Mesenchymal stem cell (in vitro differentiated cells and primary cell): ENCODE measurements at places on chromosomes 13 and 19.
A peak's percentile ranks its signal among the peaks of the same experiment; 100 is the strongest.

DNA sequence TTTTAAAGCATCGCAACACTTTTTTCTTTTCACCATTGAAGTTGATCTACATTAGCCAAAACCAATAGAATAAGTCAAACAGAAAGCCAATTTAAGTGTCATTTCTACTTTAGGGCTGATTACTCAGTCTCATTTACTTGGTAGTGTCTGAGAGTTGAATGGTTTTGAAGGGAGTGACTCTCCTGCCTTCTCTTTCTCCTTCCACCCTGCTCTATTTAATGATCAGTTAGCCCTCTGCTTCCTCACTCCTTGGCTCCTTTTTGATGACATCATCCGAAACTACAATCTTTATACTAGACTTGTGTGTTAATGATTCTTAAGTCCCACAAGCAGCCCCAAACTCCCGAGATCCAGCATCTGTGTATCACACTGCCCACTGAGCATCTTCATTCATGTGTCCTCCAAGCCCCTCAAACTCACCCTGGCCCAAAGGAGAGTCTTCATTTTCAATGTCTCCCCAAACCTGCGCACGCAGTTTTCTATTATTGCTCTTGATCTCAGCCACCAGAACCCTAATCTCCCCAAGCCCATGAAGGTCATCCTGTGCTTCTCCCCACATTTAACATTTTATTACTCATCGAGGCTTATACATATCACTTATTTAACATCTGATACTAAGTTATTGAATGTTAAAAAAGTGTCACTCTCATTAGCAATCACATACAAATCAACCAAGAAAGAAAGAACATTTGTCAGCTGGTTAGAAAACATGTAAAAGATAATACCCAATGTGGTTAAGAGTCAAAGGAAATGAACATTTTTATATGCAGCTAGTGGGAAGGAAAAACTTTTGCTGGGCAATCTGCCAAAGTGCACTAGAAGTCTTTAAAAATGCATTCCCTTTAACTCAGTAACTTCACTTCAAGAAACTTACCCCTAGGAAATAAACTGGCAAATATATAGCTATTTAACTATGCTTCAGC, 32.2 kb upstream of the ARGLU1 start:
- H3K36me3 ChIP-seq, result no peaks in the 10 kb centered on the region
- no peak overlapping the region for H3K4me3 ChIP-seq
- peak; percentile 65 for DNase-seq
- H3K27ac ChIP-seq, result peak overlapping the region; percentile 59
- H3K4me1 ChIP-seq, result peaks cover 9% of the 10 kb centered on the region
- no peaks in the 10 kb centered on the region for H3K27me3 ChIP-seq

GRCh38 chr13:75385708-75386083, 96.3 kb downstream of the TBC1D4 start:
- no peaks in the 10 kb centered on the region for H3K36me3 ChIP-seq
- H3K27ac ChIP-seq, result no peak overlapping the region
- H3K4me3 ChIP-seq, result no peak overlapping the region

GRCh38 chr19:10687518-10688288, 13.5 kb upstream of the QTRT1 start:
- H3K36me3 ChIP-seq, result peaks cover 87% of the 10 kb centered on the region
- H3K4me1 ChIP-seq, result peaks cover 12% of the 10 kb centered on the region
- no peak for DNase-seq
- H3K27me3 ChIP-seq, result no peaks in the 10 kb centered on the region

DNA sequence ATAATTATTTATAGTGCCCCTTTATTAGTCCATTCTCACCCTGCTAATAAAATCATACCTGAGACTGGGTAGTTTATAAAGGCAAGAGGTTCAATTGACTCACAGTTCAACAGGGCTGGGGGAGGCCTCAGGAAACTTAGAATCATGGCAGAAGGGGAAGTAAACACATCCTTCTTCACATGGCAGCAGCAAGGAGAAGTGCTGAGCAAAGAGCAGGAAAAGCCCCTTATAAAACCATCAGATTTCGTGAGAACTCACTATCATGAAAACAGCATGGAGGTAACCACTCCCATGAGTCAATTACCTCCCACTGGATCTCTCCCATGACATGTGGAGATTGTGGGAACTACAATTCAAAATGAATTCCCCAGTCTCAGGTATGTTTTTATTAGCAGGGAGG, 89.9 kb upstream of the STARD13 start:
- no peaks in the 10 kb centered on the region for H3K27me3 ChIP-seq
- H3K4me3 ChIP-seq, result no peak overlapping the region
- no peak for DNase-seq

DNA sequence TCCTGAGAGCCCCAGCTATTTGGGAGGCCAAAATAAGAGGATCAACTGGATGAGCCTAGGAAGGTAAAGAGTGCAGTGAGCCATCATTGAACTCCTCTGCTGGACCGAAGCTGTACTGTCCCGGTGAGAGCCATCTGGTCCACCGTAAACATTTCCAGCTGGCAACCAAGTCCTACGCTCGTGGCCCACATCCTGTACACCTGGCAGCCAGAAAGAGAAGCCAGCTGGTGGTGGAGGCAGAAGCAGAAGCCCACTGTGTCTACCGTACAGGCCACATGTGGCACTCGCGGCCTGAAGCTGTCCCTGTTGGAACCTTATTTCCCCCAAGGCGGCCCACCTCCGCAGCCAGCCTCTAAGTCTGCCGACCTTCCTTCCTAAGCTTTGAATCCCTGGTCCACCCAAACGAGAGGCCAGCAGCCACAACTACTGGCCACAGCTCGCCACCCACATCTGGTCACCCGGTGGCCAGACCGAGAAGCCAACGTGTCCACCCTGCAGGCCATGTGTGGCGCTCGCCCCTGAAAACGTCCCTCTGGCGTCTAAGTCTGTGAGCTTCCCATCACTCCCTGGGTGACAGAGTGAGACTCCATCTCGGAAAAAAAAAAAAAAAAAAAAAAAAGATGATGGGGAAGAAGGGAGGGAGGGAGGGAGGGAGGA, 14.2 kb upstream of the ZNF91 start:
- no peaks in the 10 kb centered on the region for H3K27me3 ChIP-seq
- no peak overlapping the region for H3K4me3 ChIP-seq
- no peaks in the 10 kb centered on the region for H3K36me3 ChIP-seq

- DNase-seq, result no peak
- no peak overlapping the region for H3K27ac ChIP-seq
- no peak overlapping the region for H3K4me3 ChIP-seq
- H3K36me3 ChIP-seq, result peaks cover 31% of the 10 kb centered on the region
- peaks cover 4% of the 10 kb centered on the region for H3K4me1 ChIP-seq
Measured at GRCh38 chr19:43725468-43725867, 9.6 kb downstream of the IRGC start.

GRCh38 chr19:52739576-52739975, 4.7 kb upstream of the ZNF611 start:
- DNase-seq, result no peak
- no peak overlapping the region for H3K27ac ChIP-seq
- no peak overlapping the region for H3K4me3 ChIP-seq
- no peaks in the 10 kb centered on the region for H3K36me3 ChIP-seq
- H3K4me1 ChIP-seq, result peaks cover 6% of the 10 kb centered on the region

GRCh38 chr19:10681658-10682057, 19.6 kb upstream of the QTRT1 start:
- peaks cover 91% of the 10 kb centered on the region for H3K36me3 ChIP-seq
- DNase-seq, result no peak
- H3K4me3 ChIP-seq, result no peak overlapping the region
- H3K27ac ChIP-seq, result no peak overlapping the region
- H3K4me1 ChIP-seq, result peaks cover 4% of the 10 kb centered on the region

DNA sequence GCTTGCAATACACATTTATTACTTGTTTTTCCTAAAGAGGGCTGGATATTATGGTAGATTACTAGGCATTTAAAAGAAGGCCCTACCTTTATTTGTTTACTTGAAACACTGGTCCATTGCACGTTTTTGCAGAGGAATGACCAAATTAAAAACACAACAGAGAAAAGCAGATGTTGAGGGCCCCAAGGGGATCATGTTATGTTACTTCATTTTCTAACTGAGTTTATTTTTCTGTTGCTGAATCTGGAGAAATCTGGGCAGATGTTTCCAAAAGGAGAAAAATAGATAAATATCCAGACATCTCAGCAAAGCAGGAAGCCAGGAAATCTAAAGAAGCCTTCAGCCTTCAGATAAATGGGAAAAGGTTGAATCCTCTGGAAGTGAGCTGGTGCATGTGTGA, 353.0 kb downstream of the NDFIP2 start:
- DNase-seq, result no peak
- H3K36me3 ChIP-seq, result no peaks in the 10 kb centered on the region
- no peak overlapping the region for H3K27ac ChIP-seq
- H3K4me1 ChIP-seq, result no peaks in the 10 kb centered on the region
- no peak overlapping the region for H3K4me3 ChIP-seq
- no peaks in the 10 kb centered on the region for H3K27me3 ChIP-seq

DNA sequence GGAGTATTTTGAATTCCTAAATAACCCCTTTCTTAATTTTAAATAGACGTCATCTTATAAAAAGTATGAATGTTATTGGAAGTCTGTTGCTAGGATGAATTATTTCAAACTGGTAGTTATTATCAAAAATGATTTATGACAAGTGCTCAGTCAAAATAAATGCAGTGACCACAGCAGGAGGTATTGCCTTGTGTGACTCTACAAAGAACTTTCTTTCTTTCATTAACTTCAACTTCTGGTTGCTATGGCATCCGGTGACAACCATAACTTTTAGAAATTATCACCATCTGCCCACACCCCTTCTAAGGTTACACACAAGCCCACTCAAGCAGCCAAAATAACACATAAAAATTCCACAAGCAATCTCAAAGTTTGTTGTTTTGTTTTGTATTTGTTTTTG, 189.9 kb downstream of the DACH1 start:
- no peaks in the 10 kb centered on the region for H3K36me3 ChIP-seq
- no peak for DNase-seq
- H3K4me3 ChIP-seq, result no peak overlapping the region
- no peaks in the 10 kb centered on the region for H3K27me3 ChIP-seq
- H3K27ac ChIP-seq, result no peak overlapping the region

DNA sequence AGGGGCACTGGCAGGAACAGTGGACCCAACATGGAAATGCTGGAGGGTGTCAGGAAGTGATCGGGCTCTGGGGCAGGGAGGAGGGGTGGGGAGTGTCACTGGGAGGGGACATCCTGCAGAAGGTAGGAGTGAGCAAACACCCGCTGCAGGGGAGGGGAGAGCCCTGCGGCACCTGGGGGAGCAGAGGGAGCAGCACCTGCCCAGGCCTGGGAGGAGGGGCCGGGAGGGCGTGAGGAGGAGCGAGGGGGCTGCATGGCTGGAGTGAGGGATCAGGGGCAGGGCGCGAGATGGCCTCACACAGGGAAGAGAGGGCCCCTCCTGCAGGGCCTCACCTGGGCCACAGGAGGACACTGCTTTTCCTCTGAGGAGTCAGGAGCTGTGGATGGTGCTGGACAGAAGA, 4.1 kb downstream of the KLK2 start:
- no peak overlapping the region for H3K4me3 ChIP-seq
- H3K27ac ChIP-seq, result no peak overlapping the region
- no peaks in the 10 kb centered on the region for H3K36me3 ChIP-seq
- no peak for DNase-seq
- no peaks in the 10 kb centered on the region for H3K4me1 ChIP-seq
- no peaks in the 10 kb centered on the region for H3K27me3 ChIP-seq

DNA sequence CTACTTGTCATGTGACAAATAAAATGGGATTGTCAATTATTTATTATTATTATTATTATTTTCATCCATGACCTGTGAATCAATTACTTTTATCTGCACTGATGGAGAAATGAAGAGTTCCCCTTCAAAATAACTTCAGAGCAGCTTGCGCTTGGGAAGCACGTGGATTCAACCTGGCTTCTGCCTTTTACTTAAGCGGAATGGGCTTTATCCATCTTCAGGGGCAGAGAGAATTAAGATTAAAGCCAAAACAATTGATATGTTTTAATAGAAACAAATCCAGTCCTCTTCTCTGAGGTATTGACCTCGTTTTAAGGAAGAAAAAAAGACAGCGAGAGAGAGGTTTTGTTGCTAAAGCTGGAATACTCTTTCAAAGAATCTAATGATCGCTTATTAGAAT, 876 bp downstream of the SACS start:
- H3K4me1 ChIP-seq, result peaks cover under 1% of the 10 kb centered on the region
- DNase-seq, result no peak
- no peaks in the 10 kb centered on the region for H3K27me3 ChIP-seq
- no peaks in the 10 kb centered on the region for H3K36me3 ChIP-seq
- no peak overlapping the region for H3K4me3 ChIP-seq
- H3K27ac ChIP-seq, result no peak overlapping the region

DNA sequence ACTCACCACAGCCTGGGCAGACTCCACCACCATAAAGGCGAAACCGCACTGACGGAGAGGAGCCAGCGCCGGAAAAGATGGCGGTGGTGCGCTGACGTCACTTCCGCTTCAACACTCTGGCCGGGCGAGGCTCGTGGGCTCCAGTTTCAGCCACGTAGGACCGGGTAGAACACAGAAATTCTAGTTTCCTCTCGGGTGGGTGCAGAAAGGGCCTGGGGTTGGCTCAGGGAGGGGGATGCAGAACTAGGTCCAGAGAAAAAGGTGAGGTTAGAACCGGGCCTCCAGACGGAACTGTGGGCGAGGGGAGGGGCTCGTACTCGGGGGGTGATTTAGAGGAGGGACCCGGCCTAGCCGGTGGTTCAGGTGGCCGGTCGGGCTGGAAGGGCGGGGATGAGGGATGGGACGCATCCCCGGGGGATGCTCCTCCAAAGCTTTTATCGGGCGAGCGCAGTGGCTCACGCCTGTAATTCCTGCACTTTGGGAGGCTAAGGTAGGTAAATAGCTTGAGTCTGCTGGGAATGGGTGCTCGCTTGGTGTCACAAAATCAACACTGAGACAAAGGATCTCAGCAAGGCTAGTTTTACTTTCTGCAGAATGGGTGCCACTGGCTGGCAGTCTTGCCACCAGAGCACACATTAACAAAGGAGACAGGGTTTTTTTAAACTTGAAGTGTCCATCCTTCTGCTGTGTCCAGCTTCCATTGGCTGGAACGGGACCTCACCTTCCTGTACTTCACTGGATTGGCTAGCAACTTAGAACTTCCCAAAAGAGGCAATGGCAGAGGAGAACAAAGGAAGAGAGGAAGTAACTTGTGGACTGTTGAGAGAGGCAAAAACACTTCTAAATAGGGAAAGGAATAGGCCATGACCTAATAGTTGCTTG, at the start of gene ZNF561:
TSS of gene ZNF561 (minus strand) at position 77 of the 882 bp plus-strand sequence. CDS start 1,776 bp downstream, outside the sequence.
- peak within 1 kb of the TSS; percentile 96 for H3K4me3 ChIP-seq
- no peaks in the 10 kb centered on the region for H3K27me3 ChIP-seq

- H3K27ac ChIP-seq, result no peak overlapping the region
- peaks cover 10% of the 10 kb centered on the region for H3K27me3 ChIP-seq
- H3K36me3 ChIP-seq, result no peaks in the 10 kb centered on the region
Measured at GRCh38 chr13:98622931-98623331, 46.0 kb upstream of the STK24 start.
